ENCODE measurements at places on chromosomes 1 and 21.

DNA sequence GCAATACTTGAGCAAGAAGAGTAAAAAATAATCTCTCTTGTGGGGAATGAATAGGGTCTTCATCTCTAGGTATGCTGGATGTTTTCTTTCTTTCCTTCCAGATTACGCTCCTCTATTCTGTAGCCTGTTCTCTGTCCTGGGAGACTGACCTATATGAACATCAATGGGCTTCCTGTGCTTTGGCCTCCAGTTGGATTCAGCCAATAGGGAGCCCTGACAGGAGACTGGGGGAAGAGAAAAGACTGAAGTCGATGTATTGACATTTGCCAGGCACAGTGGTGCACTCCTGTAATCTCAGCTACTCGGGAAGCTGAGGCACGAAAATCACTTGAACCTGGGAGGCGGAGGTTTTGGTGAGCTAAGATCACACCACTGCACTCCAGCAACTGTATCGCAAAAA, 17.6 kb downstream of the SEMA6C start:
- DNase-seq: no peak

- DNase-seq: no peak
These were observed 2.1 kb downstream of the KCNN3 start for GRCh38 chr1:154867841-154868605.

DNA sequence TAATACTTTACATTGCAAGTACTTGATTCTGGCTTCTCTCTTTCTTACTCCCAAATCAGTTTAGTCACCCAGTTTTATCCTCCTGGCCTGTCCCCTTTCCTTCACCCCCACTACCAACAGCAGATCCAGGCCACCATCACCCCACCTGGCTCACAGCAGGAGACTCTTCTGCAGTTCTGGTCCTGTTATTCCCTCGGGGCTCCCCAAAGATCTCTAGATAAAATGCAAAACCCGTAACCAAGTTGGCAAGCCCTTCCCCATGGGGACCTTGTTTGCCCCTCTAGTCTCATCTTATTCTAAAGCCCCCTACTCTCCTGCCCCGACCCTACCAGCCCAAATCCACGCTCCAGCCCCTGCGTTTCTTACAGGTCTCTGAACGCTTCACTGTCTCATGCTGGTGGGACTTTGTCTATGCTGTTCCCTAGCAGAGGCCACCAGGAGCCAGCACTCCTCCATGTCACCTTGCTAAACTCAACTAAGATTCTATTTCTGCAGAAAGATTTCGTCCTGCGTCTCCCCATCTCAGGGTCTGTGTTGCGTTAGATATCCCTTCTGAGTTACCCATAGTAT, 4.0 kb downstream of the ABCG1 start:
- DNase-seq: no peak

- peak; percentile 41 for DNase-seq
These were observed 41.5 kb downstream of the UBE4B start for GRCh38 chr1:10074059-10074851.

GRCh38 chr1:195327361-195327760, 1280.9 kb downstream of the KCNT2 start:
- no peak for DNase-seq

DNA sequence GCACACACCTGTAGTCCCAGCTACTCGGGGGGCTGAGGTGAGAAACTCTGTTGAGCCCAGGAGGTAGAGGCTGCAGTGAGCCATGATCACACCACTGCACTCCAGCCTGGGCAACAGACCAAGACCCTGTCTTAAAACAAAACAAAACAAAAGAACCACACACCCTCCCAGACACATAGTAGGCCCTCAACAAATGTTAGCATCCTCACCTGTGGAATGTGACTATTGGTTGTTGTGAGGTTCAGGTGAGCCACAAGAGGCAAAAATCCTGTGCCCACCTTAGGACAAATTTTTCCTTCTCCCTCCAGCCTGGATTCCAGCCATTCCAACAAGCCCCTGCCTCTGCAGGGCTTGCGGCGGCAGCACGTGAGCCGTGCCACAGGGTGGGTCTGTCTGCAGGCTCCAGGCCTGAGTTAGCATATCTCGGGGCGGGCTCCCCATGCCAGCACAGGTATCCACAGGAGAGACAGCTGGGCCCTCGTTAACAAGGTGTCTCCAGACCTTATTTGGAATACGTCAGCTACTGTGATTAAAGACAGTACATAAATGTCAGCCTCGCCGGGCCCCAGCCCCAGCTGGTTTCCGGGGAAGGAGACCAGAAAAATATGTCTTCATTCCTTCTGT, 17.4 kb downstream of the C1QB start:
- no peak for DNase-seq
